LoVo (cell line): ENCODE measurements at places on chromosomes 2 and 18.

DNA sequence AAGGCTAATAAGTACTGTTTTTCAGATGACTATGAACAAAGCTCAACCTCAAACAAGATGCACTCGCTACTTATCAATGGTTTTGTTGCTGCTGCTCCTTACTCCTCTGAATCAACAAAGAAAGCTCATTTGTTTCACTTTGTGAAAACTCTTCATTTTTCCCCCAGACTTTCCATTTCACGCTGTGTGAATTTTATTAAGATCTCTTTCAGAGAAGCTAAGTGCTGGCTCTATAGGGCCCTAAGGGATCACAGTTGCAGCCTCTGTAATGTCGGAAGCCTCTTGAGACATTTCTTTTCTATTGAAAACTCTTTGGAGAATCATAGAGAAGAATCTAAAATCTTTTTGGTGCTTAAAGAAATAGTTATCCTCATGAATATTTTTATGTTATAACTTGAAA lies 209.8 kb downstream of the CD226 start:
- DNase-seq, result no peak

DNA sequence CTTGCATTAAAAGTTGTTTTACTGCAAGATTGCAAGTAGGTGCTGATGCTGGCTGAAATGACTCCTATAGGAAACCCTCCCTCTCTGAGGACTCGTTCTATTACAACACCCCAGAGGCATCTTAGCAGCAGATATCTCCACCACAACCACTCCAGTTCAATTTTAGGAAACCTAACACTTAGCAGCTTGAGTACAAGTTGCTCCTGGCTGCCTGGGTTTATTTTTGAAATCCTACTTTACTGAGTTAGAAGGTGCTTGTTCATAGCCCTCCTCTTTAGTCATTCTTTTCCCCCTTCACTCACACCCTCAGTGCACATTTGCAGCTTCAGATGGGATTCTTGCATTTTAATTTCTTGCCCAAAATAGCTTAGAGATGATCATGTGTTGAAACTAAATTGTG lies 111.5 kb downstream of the MTCL1 start:
- no peak for DNase-seq

DNA sequence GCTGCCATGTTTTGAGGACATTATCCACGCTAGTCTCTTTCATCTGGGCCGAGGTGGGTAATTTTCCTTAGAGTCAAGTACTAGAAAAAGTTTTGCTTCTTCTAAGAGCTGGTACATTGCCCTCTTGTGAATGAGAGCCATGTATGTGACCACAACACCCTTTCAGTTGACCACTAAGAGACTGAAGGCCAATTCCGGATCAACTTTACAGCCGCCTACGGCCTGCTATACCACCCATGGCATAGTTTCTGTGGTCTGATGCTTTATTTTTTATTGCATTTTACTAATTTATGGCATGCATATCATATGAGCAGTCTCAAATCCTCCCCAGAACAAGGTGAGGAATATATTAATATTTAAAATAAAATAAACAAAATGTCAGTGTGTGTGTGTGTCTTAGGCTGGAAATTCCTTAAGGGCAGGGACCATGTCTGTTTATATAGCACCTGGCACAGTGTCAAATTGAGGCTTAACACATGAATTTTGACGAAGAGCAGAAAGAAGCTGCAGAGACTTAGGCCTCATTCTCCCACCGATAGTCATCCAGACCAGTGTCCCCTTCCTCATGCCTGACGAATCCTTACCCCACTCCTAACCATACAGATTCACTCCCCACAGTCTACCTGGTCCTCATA lies 35.4 kb downstream of the PSD4 start:
- DNase-seq, result peak; percentile 49

DNA sequence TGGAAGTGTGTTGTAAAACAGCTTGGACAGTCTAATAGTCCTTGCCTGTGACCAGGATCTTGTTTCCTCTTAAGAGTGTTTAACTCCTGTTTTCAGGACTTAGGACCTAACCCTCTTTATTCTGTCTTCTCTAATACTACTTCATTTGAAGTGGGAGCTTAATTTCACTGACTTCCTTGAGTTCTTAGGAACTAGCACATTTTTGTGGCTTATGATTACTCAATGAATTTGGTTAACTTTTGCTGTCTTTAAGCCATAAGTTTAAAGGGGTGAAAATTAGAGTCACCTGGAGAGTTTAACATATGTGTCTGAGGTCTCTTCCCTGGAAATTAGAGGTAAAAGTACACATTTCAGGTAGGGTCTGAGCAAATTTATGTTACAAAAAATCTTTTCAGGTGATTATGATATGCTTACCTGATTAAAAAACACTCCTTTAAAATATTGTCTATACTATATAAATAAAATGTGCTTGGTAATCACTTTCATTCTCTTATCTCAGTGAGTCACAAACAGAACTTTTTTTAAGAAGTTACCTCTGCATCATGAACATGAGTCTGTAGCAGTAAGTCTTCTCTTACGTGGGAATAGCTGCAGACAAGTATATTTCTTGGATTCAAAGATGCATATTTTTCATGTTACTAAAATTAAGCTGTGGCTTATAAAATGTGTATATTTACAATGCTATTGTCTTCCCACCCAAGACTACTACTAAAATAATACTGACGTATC lies 52.7 kb downstream of the ATP9B start:
- DNase-seq, result no peak

DNA sequence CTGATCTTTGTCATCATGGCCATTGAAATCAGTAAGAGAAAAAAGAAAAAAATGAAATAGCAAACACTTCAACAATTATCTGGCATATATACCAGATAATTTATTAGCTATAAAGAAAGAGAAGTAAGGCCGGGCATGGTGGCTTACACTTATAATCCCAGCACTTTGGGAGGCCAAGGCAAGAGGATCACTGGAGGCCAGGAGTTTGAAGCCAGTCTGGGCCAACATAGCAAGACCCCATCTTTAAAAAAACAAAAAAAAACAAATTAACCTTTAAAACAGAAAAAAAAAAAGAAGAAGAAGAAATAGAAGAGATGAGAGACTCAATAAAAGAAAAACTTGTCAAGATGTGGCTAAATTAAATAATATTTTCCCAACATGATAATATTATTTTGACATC lies 61.6 kb upstream of the TGIF1 start:
- DNase-seq, result no peak

DNA sequence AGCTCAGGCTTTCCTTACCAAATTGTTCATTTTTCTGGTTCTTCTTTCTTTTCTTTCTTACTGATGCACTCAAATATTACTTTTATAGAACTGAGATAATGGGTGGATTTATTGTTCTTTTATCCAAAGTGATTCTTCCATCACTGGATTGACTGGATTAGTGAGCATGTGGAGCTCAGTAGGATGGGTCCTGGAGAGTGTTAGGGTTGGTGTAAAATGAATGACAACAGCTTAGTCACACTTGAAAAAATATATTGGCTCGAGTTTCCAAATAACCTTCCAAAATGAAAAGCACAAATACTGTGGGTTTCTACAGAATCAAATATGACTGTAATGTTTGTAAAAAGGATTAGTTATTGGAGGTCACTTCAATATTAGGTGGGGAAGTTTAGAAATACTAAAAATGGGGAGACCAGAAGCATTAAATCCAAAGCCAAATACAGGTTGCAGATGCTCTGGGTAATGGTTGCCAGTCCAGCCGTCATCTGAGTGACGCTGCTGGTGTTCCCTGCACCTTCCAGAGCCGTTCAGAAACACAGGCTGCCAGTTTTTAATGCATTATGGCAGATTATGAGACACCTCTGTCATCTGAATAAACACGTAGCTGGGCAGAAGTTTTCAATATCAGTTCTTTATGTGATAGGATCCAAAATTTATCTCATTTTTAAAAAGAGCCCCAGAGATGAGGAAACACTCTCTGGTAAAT lies 294.8 kb upstream of the NRP2 start:
- DNase-seq, result no peak

DNA sequence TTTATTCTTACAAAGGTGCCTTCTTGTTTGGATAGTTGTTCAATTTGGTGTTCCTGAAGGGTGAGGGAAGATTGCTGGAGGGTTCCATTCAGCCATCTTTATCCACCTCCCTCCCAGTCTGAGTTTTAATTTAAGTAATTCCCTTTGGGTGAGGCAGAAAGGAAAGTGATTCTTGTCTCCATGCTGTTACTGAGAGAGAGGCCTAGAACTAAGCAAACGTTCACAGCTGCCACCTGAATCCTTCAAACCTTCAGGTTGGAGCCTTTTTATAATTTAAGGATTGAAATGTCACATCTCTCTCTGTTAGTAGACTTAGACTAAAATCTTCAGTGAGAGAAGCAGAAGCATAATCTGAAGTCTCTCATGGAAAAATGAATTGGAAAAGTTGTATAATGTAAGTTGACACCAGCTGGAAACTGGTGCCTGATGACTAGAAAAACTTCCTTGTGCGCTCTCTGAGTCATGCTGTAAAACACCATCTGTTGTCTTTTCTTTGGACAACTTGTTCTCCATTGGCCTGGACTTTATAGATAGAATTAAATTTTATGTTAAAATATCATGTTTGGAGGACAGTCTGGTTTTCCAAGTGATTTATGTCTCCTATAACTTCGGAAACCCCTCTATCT lies 14.6 kb downstream of the STRADB start:
- DNase-seq, result no peak

DNA sequence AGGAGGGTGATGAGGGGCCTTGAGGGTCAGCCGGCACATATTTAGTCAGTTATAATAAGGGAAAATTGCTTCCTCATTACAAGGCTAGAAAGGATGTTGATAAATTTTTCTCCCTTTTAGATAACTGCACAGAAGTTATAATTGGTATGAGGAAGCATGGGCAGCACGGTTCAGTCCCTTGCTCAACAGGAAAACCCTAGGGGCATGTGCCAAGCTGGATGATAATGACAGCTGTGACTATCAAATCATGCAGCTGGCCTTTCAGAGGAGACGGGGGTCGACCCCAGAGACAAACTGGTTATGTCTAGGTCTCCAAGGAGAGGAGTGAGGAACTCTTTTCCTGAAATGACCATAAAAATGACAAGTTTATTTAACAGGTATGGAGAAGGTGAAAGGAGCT lies 448.1 kb upstream of the VRK2 start:
- no peak for DNase-seq

- no peak for DNase-seq
Observed at GRCh38 chr2:167103028-167103756, 214.9 kb downstream of the XIRP2 start.
